A549 treated with CORT108297 at 1 μM for 4 hours (cell line): ENCODE measurements at places on chromosomes 12 and 14. TPM values are rescaled to one million over a fixed set of nuclear protein-coding genes. Genes with fewer than 3 reads are reported as not detected.

FSCB gene
- not detected in 5 replicates for total RNA-seq

TMEM63C gene
- 0.78 to 1.4 TPM (median 0.96 TPM) in 5 replicates for total RNA-seq

ACTN1 gene
- 171 to 209 TPM (median 192 TPM) in 5 replicates for total RNA-seq

NID2 gene
- total RNA-seq: 16.1 to 30.0 TPM (median 20.1 TPM) in 5 replicates

WSB2 gene
- total RNA-seq: 67.5 to 73.5 TPM (median 69.4 TPM) in 5 replicates

POTEM gene
- not detected in 5 replicates for total RNA-seq

PSMA6 gene
- 248 to 289 TPM (median 256 TPM) in 5 replicates for total RNA-seq
